ENCODE measurements at places on chromosomes 3 and 15.

- peak; percentile 56 for DNase-seq
Measured at GRCh38 chr15:92521624-92522008, 127.9 kb downstream of the ST8SIA2 start.

- no peak for DNase-seq
Measured at GRCh38 chr15:47504624-47505256, 212.6 kb upstream of the SEMA6D start.

DNA sequence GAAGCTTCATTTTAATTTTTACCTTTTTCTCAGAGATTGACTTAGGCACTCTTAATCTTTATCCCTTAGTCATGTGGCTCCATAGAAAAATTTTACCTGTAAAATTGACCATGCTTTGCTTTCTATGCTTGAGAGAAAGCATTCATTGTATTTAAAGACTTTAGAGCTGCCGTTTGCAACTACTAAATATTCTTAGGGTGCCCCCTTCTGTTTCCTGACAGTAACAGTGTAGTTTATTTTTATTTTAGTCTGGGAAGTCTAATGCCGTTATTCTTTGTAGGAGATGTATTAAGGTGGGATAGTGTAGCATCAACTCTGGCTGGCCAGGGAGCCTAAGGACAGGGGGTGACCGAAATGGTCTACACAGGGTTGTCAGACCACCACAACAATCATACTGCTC, 84.5 kb upstream of the SYNPR start:
- DNase-seq, result no peak

DNA sequence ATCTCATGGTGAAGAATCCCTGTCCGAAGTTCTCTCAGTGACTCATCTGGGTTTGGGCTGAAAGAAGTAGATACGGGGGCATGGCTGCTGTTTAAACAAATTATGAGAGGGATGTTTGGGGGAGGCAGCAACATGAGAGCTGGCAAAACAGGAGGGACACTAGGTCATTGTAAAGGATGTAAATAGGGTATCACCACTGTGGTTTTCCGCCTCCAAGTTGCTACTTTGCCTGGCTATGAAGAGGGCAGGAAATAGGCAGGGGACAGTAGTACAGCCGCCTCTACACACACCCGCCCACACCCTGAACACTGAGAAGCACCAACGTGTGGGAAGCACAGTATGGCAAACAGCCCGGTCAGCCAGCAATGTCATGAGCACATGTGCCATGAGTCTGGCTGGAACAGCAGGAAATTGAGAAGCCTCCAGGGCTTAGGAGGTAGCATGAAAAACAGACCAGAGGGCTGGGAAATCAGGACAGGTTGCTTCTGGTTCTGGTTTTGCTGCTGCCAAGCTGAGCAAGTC, 17.1 kb downstream of the HEXA start:
- DNase-seq, result no peak

DNA sequence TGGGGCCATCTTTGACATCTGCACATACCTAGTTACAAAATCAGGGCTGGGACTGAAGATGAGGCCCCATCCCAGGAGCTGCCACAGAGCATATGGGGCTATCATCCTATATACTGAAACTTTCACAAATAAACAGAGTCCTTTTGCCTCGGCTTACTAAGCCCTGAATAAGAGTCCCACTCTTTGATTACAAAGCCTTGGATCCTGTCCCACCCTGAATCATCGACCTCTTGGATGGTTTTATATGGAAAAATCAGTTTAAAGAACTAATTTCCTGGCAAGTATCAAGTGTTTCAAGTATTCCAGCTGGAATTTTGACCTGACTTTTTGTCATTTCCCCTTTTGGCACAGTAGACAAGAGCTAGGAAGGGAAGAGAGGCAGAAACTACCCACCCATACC, 331.3 kb upstream of the FRG2C start:
- DNase-seq, result no peak

DNA sequence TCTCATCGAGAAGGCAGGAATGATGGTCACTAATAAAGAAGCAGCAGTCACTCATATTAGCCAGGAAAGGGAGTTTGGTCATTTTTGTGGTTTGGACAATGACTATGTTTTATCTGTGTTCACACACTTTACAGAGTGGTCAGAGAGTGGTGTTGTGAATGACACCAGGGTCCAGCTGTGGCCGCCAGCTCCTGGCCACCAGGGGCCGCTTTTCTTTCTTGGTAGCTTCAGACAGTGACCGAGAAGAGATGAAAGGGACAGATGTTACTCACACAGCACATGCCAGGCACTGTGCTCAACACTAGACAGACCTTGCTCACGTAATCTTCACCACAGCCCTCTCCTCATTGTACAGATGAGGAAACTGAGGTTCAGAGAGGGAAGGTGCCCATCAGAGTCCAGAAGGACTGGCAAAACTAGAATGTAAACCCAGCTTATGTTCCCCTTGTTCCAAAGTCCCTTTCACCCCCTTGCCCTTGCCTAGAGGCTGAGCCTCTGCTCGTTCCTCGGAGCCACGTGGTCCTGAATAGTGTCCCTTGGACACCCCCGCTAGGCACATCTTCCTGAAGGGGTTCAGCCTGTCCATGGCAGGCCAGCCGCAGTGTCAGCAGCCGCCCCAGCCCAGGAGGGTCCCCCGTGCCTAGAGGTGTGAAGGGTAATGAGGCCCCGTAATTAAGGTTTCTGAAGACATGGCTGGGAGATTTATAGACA, 55.6 kb downstream of the CYP11A1 start:
- DNase-seq, result no peak

GRCh38 chr15:45728641-45729040, 93.8 kb downstream of the SQOR start:
- DNase-seq, result no peak

- DNase-seq, result no peak
Measured at GRCh38 chr3:62876064-62876463, 848 bp upstream of the CADPS start.

- DNase-seq, result peak; percentile 68
Measured at GRCh38 chr3:184334470-184335158, 2.8 kb upstream of the FAM131A start.

DNA sequence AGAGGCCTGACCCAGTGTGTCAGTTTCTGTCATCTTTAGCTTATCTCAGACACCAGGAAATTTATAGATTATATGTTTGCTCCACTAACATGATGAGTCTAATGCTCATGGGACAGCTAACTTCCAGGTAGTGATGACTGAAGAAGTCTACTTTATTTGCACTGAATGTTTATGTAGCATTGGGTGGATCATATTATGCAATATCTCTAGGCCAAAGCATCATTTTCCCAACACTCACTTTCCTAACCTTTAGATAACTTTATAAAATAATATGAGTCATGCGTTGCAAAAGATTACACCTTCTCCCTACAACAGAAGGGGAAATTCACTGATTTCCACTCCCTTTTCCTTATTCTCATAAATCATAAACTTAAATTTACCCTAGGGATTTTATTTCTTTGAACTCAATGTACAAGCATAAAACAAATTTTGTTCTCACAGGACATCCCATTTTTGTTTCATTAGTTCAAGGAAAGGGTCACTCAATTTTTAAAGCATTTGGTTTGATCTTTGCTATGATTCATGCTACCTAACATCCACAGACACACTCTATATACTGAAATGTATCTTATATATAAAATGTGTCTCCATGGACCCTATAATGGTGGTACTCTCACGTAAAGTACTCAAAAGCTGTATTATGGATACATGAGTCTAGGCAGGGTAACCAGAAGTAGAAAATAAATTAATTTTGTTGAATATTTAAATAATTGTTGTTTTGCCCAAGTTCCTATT, 225.2 kb downstream of the WDR72 start:
- no peak for DNase-seq

DNA sequence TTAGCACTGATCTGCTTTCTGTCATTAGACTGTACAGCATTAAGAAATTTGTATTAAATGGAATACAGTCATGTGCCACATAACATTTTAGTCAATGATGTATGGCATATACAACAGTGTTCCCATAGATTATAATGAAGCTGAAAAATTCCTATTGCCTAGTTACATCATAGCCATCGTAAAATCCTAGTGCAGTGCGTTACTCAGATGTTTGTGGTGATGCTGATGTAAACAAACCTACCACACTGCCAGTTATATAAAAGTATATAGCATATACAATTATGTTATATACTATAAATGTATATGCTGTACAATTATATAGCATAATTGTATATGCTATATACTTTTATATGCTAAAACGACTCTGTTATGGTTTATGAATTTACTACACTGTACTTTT, 41.7 kb downstream of the APH1B start:
- DNase-seq, result no peak

DNA sequence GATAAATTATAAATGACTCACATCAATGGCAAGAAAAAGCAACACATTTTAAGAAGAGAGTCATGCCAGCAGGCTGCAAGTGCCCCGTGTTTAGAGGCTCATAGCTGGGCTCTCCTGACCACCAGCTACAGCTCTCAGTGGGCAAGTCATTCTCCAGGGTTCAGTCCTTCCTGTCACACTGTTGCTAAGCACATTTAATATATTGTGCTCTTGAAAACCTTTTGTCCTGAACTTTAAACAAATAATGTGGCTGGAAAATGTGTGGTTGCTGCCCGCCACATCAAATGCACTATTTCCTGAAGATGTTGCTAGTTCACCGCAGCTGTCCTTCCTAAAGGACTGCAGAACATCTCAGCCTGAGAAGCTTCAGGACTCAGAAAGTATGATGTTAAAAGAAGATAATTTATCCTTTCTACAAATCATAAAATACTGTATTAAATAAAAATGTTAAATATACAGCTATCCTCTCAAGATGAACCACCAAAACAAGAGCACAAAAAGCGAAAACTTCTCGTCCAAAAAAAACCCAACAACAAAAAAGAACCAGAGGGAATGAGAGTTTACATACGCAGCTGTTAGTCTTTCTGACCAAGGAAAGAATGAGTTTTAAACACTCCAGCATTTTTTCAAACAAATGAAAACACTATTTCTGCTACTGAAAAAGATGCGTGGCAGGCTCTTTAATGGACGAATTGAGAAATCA, 951 bp downstream of the TARS3 start:
- DNase-seq, result peak; percentile 49

GRCh38 chr3:189142527-189142926, 29.2 kb upstream of the TPRG1 start:
- DNase-seq, result peak; percentile 38

DNA sequence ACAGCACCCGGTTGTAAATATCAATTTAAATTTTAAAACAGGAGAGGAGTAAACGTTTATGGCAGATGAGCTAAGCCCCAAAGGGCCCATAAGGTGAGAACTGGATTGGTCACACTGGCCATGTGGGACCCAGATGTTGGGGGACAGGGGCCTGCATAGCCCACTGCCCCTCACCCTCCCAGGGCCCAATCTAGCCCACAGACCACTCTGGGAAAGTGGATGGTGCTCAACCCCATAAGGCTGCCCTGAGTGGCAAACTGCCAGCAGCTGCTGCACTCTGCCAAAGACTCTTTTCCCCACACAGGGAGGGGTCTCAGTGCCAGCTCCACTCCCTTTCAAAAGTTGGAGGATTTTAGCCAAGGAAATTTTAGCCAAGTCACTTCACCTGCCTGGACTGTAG, 42.5 kb downstream of the CCDC12 start:
- no peak for DNase-seq

GRCh38 chr15:72078887-72079286, 39.1 kb downstream of the MYO9A start:
- DNase-seq, result no peak

GRCh38 chr15:70259640-70260508, 162.2 kb upstream of the TLE3 start:
- peak; percentile 25 for DNase-seq

GRCh38 chr15:85878828-85879225, 84.1 kb upstream of the KLHL25 start:
- no peak for DNase-seq

DNA sequence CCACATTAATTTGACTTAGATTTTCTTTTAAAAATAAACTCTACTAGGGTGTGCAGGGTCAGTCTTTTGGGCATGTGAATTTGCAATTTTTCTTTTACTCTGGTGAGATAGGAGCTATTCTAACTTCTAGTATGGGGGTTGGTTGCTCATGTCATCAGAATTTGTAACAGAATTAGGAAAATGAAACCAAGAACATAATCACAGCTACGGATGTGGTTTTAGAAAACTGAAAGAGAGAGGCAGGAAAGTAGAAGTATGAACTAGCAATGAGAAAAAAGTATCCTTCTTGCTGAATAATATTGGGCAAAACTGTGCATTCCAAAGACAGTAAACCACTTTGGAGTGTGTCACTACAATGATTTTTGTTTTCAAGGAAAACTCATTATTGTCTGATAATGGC, 43.3 kb downstream of the ADPGK start:
- no peak for DNase-seq

GRCh38 chr15:58479941-58480340, 48.1 kb downstream of the LIPC start:
- DNase-seq, result no peak

GRCh38 chr15:25770031-25770430, 93.1 kb downstream of the ATP10A start:
- DNase-seq, result no peak

DNA sequence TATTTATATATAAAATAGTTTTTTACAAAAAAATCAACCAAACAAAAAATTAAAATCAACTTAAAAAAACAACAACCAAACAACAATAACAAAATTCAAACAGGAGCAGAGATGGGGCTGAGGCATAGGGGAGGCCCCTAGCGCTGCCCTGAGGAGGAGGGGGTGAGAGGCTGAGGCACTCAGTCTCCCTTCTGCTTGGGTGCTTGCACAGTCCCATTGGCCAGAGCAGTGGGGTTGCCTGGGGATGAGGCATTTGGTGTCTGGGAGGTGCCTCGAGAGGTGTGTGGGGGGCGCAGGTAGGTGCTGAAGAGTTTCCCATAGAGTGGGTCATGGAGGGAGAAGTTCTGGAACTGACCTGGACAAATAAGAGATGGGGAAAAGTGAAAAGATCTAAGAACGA, 8.0 kb downstream of the LPCAT4 start:
- no peak for DNase-seq

DNA sequence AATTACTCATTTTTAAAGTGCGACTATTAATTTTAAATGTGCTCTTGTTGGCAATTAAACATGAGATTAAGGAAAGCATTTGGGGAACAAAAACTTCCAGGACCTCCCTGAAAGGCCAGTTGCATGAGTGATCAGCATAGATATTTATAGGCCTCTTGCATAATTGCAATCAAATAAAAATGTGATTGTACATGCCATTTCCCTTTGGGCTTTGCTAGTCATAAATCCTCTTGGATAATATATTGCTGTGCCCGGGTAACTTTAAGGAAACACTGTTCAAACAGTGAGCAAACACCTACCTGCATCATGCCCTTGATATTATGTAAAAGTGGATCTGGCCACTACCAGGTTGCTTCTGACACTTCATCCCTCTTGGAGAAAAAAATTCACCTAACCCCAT, 239.1 kb downstream of the MCTP2 start:
- DNase-seq, result no peak

GRCh38 chr15:94362385-94363092, 131.2 kb downstream of the MCTP2 start:
- DNase-seq, result no peak

- no peak for DNase-seq
Measured at GRCh38 chr15:79027532-79028410, 62.8 kb downstream of the RASGRF1 start.

DNA sequence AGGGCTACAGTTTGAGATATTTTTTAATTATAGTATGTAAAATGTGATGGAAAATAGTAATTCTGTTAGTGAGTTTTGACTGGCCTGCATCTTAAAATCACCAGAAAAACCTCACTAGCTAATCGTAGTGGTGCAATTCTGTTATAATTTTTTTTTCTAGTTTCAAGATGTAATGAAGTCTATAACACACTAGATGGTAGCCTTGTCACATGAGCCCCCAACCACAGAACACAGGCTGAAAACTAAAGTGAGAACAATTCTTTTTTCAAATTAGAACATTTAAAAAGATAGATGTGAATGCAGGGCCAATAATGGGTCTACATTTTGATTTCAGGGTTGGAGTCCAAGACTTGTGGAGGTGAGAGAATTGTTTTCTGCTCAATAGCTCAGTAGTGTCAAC, 83.3 kb upstream of the KCNH8 start:
- no peak for DNase-seq
